ENCODE measurements at places on chromosomes 16 and 17.

GRCh38 chr17:31492880-31493655 is 101.6 kb downstream of the RAB11FIP4 start:
- DNase-seq: no peak

DNA sequence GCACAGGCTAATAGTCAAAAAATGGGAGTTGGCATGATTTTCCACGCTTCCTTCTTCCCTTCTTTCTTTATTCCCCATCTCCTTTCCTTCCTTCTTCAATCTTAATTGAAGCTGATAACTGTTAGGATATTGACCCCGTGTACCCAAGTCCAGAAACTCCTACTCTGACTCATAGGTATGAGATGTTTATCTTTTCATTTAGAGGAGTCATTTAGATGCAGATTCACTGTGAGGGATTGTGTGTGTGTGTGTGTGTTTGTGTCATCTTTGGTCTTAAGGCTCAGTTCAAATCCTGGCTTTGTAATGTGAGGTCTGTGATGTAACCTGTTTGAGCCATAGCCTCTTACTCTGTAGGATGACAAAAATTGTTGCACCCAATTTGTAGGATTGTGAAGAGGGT is 332.0 kb upstream of the MAF start:
- no peak for DNase-seq

- no peak for DNase-seq
Observed at GRCh38 chr17:74633326-74633725, 9.8 kb upstream of the CD300E start.

GRCh38 chr17:30208214-30208613 is 27.3 kb downstream of the SLC6A4 start:
- DNase-seq: no peak

GRCh38 chr16:20916942-20917341 is 16.4 kb downstream of the LYRM1 start:
- DNase-seq: no peak

DNA sequence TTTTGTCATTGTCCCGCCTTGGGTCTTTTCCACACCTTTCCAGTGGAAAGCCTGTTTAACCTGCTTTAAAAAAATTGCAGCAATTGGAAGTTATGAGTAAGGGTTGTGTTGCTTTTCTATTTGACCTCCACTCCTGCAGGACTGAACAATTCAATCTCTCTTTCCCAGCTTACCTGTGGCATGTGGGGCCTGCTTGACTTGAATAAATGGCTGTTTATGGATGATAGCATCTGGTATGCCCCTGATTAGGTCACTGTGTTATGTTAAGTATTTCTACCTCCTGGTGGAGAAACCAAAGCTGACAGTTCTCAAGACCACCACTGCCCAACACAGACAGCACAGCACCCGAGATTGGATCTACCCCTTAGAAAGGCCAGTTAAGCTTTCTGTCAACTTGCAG is 64.8 kb upstream of the NOG start:
- DNase-seq: no peak

- DNase-seq: no peak
Observed at GRCh38 chr17:76022285-76022684, 4.8 kb downstream of the EVPL start.

DNA sequence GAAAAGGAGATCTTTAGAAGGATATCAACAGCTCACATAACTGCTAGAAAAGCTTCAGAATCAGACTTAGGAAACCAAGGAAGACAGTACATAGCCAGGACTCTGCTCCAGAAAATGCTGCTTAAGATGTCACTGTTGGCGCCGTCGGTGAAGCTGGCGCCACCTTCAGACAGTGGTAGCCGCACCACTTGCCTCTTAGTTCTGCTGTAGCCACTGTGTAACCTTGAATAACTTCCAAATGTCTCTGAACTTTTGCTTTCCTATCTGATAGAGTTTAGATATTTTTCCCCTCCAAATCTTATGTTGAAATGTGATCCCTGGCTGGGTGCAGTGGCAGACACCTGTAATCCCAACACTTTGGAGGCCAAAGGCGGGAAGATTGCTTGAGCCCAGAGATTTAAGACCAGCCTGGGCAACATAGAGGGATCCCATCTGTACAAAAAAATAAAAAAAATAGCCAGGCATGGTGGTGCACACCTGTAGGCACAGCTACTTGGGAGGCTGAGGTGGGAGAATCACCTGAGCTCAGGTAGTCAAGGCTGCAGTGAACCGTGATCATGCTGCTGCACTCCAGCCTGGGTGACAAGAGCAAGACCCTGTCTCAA is 6.3 kb upstream of the USP31 start:
- DNase-seq: no peak

DNA sequence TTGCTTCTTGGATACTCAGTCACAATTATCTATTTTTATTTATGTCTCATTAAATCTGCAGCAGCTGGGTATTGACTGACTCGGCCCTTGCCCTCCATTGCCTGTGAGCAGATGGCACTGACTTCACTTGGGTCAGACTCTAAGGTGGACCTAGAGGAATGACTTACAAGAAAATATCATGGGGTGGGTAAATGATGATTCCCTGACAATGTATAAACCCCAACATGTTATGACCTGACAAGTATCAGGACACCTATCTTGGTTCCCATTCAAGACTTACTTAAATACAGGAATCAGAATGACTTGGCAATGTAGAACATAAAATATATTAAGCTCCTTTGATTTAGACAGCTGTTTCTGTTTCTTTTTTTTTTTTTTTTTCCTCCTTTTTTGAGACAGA is 953.5 kb downstream of the CDH11 start:
- DNase-seq: no peak

GRCh38 chr17:17075125-17075781 is 33.0 kb downstream of the MPRIP start:
- no peak for DNase-seq

DNA sequence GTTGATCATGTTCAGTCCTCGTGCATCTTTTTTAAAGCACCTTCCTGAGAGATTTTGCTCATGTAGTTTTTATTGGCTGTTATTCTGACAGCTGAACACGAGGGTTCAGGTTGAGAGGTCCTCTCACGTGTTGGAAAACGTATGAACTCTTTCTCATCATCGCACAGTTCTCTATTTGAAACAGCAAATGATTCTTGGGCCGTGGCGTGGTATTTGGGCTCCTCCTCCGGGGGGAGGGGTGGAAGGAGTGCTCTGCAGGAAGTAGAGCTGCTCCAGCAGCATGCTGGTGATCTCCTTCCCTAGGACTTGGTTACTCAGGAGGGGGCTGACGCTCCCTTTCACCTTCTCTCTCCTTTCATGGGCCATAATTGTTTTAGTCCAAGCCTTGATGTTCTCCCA is 70.4 kb downstream of the KSR1 start:
- no peak for DNase-seq

DNA sequence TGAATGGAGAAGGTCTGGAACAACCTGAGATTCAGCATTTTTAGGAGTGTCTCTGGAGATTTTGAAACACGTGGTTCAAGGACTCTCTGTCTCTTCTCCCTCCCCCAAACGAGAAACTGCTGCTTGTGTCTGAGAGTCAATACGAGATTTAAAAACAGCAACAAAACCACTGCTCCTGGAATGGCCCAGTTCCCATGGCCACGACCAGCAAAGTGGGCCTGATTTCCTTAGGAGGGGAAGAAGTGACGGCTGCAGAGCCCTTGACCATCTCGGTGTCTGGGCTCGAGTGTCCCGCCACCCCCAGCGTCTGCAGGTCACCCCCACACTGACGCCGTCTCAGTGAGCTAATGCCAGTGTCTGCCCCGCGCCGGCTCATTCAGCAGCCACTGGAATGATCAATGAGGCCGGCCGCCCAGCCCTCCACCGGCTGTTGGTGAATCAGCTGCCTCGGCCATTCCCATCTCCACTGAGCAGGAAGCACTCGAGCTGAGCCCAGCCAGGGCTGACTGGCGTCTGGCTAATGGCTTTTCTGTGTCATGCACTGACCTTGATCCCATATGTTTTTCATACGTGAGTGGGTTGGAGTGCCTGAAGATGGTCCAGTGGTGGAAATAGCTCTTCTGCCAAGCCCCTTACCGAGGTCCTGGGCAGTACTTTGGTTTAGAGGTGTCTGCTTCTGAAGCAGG is 151.8 kb downstream of the PITPNC1 start:
- peak; percentile 44 for DNase-seq

DNA sequence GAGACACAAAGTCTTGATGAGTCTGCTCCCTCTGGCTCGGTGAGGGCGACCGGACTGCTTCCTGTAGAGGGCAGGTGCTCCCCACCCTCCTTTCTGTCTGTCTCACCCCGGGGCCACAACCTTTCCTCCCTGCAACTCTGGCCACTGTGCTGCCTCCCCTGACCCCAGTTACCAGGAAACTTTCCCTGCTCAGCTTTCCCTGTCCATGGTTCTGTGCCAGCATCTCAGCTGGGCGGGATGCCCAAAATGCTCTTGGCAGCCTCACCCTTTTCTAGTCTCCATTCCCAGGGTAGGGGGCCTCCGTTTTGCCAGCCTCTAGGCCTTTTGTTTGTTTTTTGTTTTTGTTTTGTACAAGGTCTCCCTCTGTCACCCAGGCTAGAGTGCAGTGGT is 1.4 kb downstream of the PLD2 start:
- no peak for DNase-seq

GRCh38 chr17:10870336-10871050 is 32.6 kb upstream of the PIRT start:
- DNase-seq: no peak

- no peak for DNase-seq
Observed at GRCh38 chr17:79985361-79985942, 50.2 kb downstream of the TBC1D16 start.

- DNase-seq: no peak
Observed at GRCh38 chr17:54405826-54406225, 494.8 kb upstream of the TOM1L1 start.

DNA sequence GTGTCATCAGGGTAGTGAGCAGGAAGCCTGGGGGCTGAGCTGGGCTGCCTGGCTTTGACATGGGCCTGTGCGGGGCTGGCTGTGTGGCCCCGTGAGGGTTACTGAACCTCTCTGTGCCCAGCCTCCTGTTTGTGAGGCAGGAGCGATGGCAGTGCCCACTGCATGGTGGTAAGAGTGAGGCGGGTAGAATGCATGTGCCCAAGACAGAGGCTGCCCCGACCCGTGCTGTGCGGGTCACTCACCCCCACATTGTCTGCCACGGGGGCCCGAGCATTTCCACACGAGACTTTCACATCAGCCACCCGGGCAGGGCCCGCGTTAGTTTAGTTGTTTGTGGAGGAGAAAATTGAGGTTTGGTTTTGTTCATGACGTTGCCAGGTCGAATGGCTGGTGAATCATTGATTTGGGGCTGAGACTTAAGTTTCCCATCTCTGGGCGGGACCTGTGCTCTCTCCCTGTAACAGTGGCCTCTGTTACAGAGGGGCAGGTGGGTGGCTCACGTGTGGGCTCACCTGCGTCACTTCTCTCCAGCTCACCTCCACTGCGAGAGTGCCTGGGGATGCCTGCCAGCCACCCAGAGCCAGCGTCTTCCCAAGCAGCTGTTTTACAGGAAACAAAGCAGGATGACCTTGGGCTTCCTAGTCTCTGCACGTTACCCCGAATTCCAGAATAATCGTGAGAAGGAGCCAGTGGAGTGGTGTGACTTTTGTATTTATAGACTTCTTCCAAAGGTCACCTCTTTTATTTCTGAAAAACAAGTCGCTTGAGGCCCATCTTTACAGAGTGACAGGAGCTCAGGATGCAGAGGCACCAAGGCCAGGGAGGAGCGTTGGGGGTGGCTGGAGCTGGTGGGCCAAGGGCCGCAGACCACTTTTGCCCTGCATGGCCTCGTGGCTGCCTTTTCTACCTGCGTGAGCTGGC is 150.6 kb downstream of the RPTOR start:
- DNase-seq: no peak

GRCh38 chr17:51456942-51457341 is 196.6 kb downstream of the UTP18 start:
- DNase-seq: no peak

GRCh38 chr17:48715496-48716399 is 6.6 kb downstream of the PRAC1 start:
- DNase-seq: no peak

GRCh38 chr17:15012351-15012980 is 252.7 kb downstream of the PMP22 start:
- no peak for DNase-seq

DNA sequence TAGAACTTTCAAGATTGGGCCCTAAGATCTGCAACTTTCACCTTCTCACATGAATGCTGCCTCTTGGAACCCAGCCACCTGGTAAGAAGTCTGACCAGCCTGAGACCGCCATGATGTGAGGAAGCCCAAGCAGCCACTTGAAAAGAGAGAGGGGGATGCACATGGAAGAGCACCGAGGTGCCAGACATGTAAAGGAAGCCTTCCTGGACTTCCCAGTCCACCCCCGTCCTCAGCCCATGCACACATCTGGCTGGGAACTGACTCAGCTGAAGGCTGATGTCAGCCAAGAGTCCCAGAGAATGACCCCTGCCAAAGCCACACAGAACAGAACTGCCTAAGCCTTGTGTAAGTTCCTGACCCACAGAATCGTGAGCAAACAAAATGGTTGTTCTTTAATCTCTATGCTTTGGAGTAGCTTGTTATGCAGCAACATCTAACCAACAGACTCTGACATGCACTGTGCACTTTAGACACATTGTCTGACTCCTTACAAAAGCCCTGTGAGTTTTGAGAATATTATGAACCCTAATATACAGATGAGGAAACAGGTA is 86.7 kb downstream of the RMI2 start:
- no peak for DNase-seq

- no peak for DNase-seq
Observed at GRCh38 chr17:82020572-82021106, 2.0 kb downstream of the CENPX start.

DNA sequence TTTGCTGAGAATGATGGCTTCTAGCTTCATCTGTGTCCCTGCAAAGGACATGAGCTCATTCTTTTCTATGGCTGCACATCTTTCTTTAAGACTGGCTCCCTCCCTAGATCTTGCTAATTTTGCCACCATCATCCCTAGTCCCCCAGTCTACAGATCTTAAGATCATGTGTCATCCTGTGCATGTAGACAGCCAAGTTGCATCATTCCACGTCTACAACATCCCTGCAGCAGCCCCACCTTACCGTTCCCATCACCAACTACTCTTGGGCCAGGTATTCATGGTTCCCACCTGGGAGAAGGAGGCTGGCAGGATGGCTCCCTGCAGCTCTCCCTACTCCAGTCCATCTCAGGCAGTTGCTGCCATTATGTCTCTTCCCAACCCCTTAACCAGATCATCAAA is 12.3 kb downstream of the CPPED1 start:
- DNase-seq: no peak

- DNase-seq: peak; percentile 54
Observed at GRCh38 chr17:57574040-57574513, 171.0 kb downstream of the CCDC182 start.

All from NCI-H1105 treated with DMSO at 0.1 percent for 48 hours (cell line).